Urothelium cell line (cell line): ENCODE measurements at places on chromosomes 1 and 21.

- DNase-seq: no peak
These were observed 199.5 kb downstream of the AGBL4 start for GRCh38 chr1:49824261-49824660.

DNA sequence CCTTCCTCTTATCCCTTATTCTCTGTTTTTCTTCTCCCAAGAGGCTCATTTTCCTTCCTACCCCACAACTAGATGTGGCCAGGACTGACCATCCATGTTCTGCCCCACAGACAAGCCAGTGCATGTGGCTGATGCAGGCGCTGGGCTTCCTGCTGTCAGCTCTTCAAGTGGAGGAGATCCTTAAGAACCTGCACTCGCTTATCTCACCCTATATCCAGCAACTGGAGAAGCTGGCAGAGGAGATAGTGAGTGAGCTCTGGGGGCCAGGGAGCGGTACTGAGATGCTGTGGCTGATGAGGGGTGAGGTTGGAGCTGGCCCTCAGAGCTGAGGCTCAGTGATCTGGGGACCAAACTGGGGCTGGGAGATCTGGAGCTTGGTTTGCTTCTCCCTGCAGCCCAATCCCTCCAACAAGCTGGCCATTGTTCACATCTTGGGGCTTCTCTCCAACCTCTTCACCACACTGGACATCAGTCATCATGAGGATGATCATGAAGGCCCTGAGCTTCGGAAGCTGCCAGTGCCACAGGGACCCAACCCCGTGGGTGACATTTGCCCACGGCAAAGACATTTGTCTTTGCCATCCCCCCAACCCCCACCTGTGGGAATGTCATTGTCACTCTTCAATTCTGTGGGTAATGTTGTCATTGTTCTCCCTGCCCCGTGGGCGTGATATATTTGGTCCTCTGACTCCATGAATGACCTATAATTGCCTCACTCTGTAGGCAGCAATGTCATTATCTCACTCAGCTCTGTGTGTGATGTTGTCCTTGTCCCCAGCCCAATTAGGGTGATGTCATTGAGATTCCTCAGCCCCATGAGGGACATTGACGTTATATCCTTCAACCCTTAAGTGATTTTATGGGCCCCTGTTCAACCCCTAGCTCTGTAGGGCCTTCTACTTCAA, 11.2 kb upstream of the DPH2 start:
- DNase-seq: no peak

GRCh38 chr1:226453015-226453704, 45.3 kb upstream of the PARP1 start:
- DNase-seq: no peak

DNA sequence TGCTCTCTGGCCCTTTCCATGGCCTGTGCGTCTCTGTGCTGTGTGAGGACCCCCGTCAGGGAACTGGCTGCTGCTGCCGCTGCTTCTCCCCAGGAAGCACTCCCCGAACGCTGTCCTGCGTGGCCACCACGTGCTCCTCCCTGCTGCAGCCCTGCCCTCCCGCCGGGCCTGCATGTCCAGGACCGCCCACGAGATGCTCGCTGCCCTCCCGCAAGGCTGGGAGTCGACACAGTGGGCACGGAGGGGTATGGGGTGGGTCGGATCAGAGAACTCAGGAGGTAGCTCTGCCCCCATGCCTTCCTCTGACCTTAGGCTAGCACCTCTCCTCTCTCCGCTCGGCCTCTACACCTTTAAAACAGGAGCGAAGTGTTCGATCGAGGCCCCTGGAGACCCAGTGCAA, 171.9 kb upstream of the AJAP1 start:
- no peak for DNase-seq

GRCh38 chr1:204599596-204599995, 83.4 kb downstream of the MDM4 start:
- no peak for DNase-seq

- DNase-seq: no peak
These were observed 129.4 kb downstream of the PPIAL4G start for GRCh38 chr1:148353461-148354283.

- no peak for DNase-seq
These were observed 87.3 kb downstream of the NFIA start for GRCh38 chr1:61169634-61170033.

DNA sequence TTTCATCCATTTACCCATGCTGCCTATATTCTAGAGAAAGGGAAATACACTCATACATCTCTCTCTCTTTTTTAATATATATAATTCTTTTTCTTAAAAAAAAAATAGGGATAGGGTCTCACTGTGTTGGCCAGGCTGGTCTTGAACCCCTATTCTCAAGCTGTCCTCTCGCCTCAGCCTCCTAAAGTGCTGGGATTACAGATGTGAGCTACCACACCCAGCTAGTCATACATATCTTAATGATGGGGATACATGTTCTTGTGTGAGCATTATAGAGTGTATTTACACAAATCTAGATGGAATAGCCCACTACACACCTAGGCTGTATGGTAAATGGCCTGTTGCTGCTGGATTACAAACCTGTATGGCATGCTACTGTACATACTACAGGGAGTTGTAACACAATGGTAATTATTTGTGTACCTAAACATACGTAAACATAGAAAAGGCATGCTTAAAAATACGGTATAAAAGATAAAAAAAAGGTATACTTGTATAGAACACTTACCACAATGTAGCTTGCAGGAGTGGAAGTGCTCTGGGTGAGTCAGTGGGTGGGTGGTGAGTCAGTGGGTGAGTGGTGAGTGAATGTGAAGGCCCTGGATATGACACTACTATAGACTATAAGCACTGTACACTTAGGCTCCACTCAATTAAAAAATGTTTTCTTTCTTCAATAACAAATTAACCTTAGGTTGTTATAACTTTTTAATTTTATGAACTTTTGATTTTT, 72.9 kb downstream of the IVNS1ABP start:
- no peak for DNase-seq
